RPMI7951 (cell line): ENCODE measurements at places on chromosomes 13 and 19.
A peak's percentile ranks its signal among the peaks of the same experiment; 100 is the strongest.

GRCh38 chr19:801030-801860 is 4.0 kb downstream of the PTBP1 start:
- DNase-seq = no peak

GRCh38 chr13:82248762-82249161 is 1633.5 kb downstream of the SLITRK1 start:
- no peak for DNase-seq

DNA sequence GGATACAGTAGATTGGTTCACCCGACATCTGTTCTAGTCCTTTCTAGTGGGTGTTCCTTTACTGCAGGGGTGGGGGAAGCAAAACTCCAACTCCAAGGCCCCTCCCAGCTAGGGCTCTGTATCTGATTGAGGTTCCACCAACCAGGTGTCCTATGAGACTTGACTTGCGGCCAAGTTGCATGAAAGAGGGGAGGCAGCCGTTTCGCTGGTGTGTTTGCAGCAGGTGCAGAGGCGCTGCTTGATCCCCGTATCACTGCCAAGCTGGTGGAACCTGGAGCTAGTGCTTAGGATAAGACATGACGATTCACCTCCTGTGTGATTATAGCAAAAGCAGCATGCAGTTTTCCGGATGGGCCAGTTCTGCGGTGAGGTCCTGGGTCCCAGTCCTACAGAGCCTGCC is 338.2 kb downstream of the UQCRFS1 start:
- DNase-seq = no peak

- DNase-seq = no peak
These were observed 237.6 kb upstream of the IRS2 start for GRCh38 chr13:110023729-110024644.

DNA sequence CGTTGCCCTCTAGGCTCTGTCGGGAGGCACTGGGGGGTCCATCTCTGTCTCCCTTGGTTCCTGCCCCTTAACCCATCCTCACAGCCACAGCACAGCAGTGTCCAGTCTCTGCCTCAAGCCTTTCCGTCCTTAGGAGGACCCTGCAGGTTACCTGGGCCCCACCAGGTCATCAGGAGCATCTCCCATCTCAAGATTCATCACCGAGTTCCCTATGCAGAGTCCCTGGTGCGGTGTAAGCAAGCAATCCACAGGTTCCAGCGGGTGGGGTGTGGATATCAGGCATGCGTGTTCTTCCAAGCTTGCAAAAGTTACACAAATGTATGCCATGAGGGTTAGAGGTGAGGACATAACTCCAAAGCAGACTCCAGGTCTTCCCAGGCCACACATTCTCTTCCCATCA is 20.9 kb upstream of the GAS6 start:
- no peak for DNase-seq

DNA sequence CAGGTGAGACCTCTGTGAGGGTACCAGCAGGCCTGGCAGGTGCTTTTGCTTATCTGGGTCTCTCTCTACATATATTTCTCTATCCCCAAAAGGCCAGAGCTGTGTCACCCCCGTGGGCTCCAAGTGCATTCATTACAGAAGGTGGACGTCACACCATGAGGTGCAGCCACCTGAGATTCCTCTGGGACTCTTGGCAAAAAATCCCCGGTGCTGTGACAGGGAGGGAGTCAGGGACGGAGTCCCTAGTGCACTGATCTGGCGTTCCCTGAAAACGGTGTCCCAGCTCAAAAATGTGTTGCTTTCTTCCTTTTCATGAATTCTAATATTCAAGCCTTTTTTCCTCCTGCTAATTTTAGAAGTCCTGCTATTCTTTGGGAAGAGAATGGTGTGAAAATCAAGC is 13.5 kb downstream of the TSHZ3 start:
- no peak for DNase-seq

DNA sequence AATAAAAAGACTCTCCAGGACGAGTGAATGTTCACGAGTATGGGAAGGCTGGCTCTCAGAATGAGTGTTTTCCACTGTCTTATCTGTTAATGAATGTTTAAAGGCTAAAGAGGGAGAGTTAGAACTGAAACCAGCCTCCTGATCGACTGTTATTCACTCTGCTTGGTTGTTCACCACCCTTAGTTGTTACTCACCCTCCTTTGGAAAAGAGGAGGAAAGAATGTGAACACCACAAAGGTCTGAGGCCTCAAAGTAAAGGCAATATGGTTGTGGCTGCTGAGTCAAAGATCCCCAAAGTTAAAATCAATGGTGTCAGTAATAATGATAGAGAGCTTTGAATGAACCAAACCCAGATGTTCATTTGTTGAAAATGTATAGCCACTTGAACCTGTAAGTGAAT is 1793.2 kb upstream of the PCDH20 start:
- DNase-seq = peak; percentile 28

DNA sequence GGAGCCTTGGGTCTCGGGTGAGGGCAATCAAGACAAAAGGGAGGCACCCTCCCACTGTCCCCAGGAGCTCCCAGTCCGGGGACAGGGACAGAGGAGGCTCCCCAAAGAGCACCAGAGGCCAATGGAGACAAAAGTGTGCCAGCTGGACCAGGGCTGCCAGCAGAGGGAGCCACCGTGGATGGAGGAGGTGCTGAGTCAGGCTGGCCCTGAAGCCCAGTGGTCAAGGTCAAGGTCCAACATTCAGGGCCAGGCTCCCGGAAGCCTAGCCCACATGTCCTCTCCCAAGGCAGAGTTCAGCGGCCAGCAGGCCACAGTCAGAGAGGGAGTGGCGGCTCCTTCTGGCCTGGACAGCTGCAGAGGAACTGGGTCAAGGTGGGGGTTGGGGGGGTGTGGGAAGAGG is 8.4 kb downstream of the COL5A3 start:
- peak; percentile 29 for DNase-seq

- no peak for DNase-seq
These were observed 408.9 kb downstream of the ZNF536 start for GRCh38 chr19:30781047-30781446.

GRCh38 chr19:41264581-41265394 is 616 bp downstream of the HNRNPUL1 start:
- DNase-seq = peak; percentile 59

DNA sequence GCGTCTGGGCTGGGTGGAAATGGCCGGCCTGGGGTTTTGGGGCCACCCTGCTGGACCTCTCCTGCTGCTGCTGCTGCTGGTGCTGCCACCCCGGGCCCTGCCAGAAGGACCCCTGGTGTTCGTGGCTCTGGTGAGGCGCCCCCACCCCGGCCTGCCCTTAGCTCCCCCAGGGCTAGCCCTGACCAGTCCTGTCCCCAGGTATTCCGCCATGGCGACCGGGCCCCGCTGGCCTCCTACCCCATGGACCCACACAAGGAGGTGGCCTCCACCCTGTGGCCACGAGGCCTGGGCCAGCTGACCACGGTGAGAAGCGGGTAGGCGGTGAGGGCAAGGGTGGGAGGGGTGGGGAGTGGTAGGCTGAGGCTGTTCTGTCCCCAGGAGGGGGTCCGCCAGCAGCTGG is at the start of gene ACP4:
TSS of gene ACP4 (plus strand) at position 20 of the 400 bp plus-strand sequence. CDS start at position 20, 0 bp downstream.
- DNase-seq = no peak

DNA sequence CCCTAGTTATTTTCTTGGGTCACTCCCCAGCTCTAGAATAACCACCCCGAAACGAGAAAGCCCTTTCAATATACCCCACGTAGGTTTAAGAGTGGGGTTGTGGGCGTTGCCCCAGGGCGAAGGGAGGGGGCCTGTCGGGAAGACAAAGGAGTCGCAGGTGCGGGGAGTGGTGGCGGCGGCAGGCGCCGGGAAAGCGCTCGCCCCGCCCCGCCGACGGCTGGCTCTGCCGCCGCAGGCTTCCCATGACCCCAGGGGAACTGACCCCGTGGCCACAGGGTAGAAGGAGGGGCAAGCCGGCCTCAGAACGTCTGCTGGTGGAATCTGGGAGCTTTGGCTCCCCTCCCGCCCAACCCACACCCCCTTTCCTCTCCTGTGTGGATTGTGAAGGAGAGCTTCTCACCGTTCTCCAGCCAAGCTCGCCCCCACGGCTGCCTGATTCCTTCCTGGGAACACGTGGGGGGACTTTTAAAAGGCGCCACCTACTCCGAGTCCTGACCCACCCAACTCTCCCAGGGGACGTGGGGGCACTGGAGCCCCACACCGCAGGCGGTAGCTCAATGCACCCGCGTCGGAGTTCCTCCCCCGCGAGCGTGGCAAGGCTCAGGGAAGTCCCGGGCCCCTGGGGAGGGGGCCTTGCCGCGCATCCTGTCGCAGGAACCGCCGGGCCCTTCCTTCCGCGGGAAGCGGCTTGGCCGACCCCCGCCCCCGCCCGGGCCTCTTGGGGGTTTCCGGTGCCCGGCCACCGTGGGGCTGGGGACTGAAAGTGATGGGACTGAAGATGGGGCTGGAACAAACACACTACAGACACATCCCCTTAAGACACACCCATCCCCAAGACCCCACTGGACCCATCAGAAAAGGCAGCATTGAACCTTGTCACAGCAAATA is 5.5 kb downstream of the IER2 start:
- peak; percentile 73 for DNase-seq

DNA sequence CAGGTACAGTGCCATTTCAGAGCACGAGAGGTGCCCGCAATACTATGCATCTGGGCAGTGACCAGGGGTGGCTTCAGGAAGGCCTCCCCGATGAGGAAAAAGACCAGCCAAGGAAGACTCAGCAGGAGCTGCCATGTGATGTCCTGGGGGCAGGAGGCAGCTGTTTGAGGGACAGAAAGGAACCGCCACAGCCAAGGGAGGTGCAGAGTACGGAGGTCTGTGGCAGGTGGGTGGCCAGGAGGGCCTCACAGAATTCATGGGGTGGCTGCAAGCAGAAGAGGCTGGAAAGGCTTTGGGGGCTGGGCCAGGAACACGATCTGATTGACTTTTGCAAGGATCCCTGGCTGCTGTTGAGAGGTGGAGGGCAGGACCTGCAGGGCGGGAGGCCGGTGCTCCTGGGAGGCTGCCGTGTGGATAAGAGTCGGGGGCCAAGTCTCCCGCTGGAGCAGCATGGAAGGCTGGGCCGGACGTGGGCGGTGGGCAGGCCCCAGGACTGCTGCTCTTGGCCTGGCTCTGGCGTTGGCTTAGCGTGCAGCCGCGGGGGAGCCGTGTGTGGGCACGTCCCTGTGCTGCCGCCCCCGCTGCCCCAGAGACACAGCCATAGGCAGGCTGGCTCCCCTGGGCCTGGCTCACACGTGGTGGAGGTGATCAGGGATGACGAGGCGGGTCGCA is 29.1 kb downstream of the CEBPA start:
- no peak for DNase-seq

GRCh38 chr19:34734537-34735103 is 577 bp downstream of the ZNF181 start:
- no peak for DNase-seq

GRCh38 chr13:94978516-94978915 is 266.2 kb upstream of the SOX21 start:
- DNase-seq = no peak

- no peak for DNase-seq
These were observed 8.8 kb upstream of the CD22 start for GRCh38 chr19:35320065-35320713.

DNA sequence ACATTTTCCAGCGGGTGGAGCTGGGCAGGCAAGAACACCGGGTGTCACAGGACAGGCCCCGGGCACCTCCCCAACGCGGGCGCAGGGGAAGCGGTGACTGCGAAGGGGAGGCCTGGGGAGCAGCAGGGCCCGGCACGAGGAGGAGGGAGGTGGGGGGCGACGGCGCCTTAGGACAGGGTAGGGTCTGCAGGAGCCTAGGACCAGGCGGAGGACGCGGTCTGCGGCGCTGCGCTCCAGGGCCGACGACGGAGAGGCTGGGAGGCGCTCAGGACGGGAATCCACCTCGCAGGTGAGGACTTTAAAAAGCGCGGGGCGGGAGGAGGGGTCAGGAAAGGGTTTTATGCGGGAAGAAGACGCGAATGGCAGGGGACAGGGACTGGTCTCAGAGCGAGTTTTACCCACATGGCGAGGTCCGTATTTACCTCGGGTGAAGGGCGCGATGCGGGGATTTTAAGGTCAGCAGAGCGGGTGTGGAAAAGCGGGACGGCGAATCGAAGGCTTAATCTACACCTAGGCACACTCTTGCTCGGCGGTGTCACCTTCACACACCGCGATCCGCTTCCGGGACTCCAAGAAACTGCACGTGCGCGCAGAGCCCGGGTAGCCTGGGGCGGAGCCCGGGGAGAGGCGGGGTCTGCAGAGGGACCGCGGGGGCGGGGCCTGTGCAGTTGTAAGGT is 13.5 kb downstream of the ERVV-2 start:
- no peak for DNase-seq

- DNase-seq = no peak
These were observed 134.5 kb downstream of the LMO7 start for GRCh38 chr13:75770592-75771011.
